ENCODE measurements at places on chromosomes 1 and 21.
A peak's percentile ranks its signal among the peaks of the same experiment; 100 is the strongest.

GRCh38 chr1:2228694-2229036 lies 546 bp downstream of the SKI start:
- DNase-seq: no peak

GRCh38 chr1:33161061-33161681 lies 20.7 kb downstream of the TRIM62 start:
- DNase-seq: no peak

GRCh38 chr1:43473463-43473862 lies 19.7 kb upstream of the HYI start:
- no peak for DNase-seq

DNA sequence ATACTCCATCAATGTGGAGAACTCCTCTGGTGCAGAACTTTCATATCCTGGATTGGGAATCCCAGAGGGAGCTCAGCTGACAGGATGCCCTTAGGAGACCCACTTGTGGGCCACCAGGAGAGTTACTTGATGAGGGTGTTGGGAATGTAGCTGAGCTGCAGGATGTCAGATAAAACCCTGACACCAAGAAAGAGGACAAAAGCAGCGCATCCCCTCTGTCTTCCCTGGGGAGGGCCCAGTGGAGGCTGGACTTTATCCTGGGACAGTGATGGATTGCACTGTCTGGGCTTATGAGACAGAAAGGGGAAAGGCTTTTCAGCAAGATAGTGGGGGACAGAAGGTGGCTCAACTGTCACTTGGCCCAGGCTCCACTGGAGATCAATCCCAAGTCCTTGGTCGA lies 88.1 kb upstream of the BCAR3 start:
- no peak for DNase-seq

DNA sequence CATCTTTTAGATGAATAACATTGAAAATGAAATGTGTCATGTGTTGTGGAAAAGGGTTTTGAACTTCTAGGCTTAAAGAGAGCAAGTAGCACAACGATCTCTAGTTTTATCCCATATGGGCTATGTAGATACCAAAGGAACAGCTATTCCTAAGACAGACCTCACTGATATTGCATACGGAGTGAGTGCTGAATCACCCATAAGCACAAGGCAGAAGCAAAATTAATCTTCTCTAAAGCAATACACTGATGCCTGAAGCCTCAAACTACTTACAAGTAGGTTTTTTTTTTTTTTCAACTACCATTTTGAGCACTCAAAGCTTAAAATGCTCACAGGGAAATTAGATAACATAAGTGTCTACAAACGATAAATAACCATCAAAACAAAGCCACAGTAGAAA lies 5.0 kb upstream of the KMO start:
- DNase-seq: no peak

- no peak for DNase-seq
These were observed 162.4 kb downstream of the KIF26B start for GRCh38 chr1:245317217-245317616.

GRCh38 chr1:28297826-28298225 lies 31.0 kb upstream of the MED18 start:
- DNase-seq: no peak

- peak; percentile 90 for DNase-seq
These were observed 5.1 kb downstream of the PMF1 start for GRCh38 chr1:156217871-156218270.

- no peak for DNase-seq
These were observed at the start of gene LRRC38 for GRCh38 chr1:13513895-13514546. Gene LRRC38, minus strand, starts transcription at chr1:13514003. Its CDS starts 410 bp downstream, at chr1:13513593.

GRCh38 chr1:83882906-83883305 lies 116.0 kb downstream of the TTLL7 start:
- no peak for DNase-seq

GRCh38 chr1:73998348-73998959 lies 199.5 kb downstream of the LRRIQ3 start:
- no peak for DNase-seq

- DNase-seq: no peak
These were observed 17.6 kb upstream of the RGS1 start for GRCh38 chr1:192557841-192558595.

DNA sequence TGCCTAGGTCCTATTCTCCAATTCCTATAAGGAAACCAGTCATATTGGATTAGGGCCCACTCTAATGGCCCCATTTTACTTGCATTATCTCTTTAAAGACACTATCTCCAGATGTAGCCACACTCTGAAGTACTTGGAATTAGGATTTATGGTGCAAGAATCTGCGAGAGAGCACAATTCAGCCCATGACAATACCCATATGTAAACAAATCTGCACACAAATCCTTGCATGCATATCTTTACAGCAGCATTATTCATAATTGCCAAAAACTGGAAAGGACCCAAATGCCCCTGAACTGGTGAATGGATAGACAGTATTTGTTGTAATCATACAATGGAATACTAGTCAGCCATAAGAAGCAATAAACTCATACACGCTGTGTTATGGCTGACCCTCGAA lies 229.8 kb upstream of the ADAMTS5 start:
- no peak for DNase-seq

DNA sequence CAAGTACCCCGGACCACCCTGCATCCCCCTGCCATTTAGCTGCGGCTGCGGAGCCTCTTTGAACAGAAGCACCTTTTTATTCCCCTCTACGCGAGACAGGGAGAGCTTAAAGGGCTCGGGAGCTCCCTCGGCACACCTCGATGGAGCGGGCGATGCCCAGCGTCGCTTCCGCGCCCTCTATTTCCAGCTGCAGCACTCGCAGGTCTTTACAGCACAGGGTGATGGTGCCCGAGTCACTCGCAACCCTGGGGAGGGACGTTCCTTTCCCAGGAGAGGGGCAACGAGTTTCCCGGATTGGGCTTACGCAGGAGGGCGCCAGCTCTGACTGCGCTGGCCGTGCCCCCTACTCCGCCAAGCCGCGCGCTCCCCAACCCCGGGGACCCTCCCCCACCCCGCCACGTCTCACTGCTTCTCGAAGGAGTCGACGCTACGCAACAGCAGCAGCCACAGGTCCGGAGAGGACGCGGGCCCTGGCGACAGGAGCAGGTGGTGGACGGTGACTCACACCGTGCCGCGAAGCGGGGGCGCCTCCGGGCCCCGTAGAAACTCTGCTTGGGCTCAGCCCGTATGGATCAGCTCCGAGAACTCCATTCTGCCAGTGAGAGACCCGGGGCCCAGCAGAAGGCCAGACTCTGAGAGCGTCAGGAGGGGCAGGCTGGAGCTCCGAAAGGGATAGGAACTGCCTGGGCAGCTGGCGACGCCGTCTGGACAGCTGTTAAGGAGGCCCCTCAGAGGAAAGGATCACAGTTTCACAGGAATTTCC lies 5.8 kb upstream of the FAM167B start:
- DNase-seq: peak; percentile 38

DNA sequence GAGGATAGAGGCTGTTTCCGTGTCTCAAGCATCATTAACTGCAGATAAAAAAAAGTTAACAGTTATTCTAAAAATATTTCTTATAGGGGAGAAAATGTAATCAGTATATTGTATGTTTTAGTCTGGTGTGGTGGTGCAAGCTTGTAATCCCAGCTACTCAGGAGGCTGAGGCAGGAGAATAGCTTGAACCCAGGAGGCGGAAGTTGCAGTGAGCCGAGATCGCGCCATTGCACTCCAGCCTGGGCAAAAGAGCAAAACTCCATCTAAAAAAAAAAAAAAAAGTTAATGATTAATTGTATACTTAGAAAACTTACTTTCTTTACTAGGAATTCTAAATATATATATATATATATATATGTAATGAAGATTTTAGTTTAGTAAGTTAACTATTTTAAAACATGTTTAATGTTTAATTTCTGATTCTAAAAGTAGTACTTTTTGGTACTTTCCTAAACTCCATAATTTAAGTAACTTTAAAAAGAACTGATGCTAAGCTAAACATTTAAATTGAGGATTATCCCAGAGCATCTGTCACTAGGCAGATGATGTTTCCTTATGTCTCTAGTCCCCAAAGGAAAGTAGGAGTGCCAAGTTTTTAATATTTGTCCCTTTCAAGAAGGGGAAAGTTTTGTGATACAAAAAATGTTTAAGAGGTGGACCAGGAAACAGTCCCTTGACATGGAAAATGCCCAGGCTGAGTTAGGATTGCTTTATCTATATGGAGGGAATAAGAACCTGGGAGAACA lies 66.3 kb downstream of the DYRK1A start:
- DNase-seq: no peak

- DNase-seq: no peak
These were observed 10.9 kb downstream of the S100PBP start for GRCh38 chr1:32828341-32828740.

Data from CD4-positive, alpha-beta T cell treated with Interleukin-2 at 100 ng/mL for 4 hours (primary cell).